ENCODE measurements at places on chromosomes 2 and 18.

GRCh38 chr2:145759228-145759915 is 1239.5 kb upstream of the ZEB2 start:
- H3K4me1 ChIP-seq, result no peaks in the 10 kb centered on the region
- no peak for DNase-seq
- no peak overlapping the region for H3K27ac ChIP-seq
- no peak overlapping the region for H3K4me3 ChIP-seq
- no peaks in the 10 kb centered on the region for H3K27me3 ChIP-seq
- H3K36me3 ChIP-seq, result no peaks in the 10 kb centered on the region

DNA sequence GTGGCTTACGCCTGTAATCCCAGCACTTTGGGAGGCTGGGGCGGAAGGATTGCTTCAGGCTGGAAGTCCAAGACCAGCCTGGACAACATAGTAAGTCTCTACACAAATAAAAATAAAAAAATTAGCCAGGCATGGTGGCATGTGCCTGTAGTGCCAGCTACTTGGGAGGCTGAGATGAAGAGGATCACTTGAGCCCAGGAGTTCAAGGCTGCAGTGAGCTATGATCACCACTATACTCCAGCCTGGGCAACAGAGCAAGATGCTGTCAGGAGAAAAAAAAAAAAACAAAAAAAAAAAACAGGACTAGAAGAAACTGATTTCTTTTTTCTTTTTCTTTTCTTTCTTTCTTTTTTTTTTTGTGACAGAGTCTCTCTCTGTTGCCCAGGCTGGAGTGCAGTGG is 13.6 kb downstream of the SPDYA start:
- H3K36me3 ChIP-seq, result no peaks in the 10 kb centered on the region
- no peak overlapping the region for H3K4me3 ChIP-seq
- H3K27ac ChIP-seq, result no peak overlapping the region
- no peaks in the 10 kb centered on the region for H3K4me1 ChIP-seq

- H3K27ac ChIP-seq, result no peak overlapping the region
- peaks cover 3% of the 10 kb centered on the region for H3K4me1 ChIP-seq
- H3K36me3 ChIP-seq, result no peaks in the 10 kb centered on the region
- H3K4me3 ChIP-seq, result no peak overlapping the region
These were observed 243.0 kb downstream of the ZNF407 start for GRCh38 chr18:74840492-74841167.

- no peaks in the 10 kb centered on the region for H3K27me3 ChIP-seq
- DNase-seq, result no peak
- H3K36me3 ChIP-seq, result no peaks in the 10 kb centered on the region
- H3K27ac ChIP-seq, result no peak overlapping the region
These were observed 270.0 kb downstream of the CYRIA start for GRCh38 chr2:16395601-16396000.

DNA sequence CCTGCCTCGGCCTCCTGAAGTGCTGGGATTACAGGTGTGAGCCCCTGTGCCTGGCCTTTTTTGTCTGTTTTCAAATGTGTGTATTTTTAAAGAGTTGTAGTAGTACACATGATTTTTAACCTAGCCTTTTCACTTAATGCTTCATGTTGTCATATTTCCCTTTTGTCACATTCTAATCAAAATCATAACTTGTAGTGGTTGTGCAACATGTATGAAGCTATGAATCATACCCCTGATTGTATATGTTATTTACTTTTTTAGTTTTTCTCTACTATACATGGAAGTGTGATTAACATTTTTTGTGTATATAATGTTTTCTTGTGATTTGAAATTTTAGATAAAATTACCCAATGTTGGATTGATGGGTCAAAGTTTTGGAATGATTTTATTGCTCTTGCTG is 8.5 kb downstream of the GEN1 start:
- no peaks in the 10 kb centered on the region for H3K36me3 ChIP-seq
- H3K4me1 ChIP-seq, result no peaks in the 10 kb centered on the region
- H3K27ac ChIP-seq, result no peak overlapping the region
- H3K4me3 ChIP-seq, result no peak overlapping the region

GRCh38 chr2:150076281-150076680 is 411.2 kb downstream of the RND3 start:
- H3K27me3 ChIP-seq, result no peaks in the 10 kb centered on the region
- H3K4me1 ChIP-seq, result no peaks in the 10 kb centered on the region
- DNase-seq, result no peak
- H3K27ac ChIP-seq, result no peak overlapping the region

GRCh38 chr18:74683573-74683972 is 85.9 kb downstream of the ZNF407 start:
- no peak overlapping the region for H3K4me3 ChIP-seq
- no peak for DNase-seq
- H3K36me3 ChIP-seq, result no peaks in the 10 kb centered on the region
- H3K27me3 ChIP-seq, result no peaks in the 10 kb centered on the region
- no peaks in the 10 kb centered on the region for H3K4me1 ChIP-seq
- no peak overlapping the region for H3K27ac ChIP-seq
